Inflammatory macrophage treated with lipopolysaccharide for 4 hours (primary cell): ENCODE measurements at places on chromosomes 11 and 22.
A peak's percentile ranks its signal among the peaks of the same experiment; 100 is the strongest.

DNA sequence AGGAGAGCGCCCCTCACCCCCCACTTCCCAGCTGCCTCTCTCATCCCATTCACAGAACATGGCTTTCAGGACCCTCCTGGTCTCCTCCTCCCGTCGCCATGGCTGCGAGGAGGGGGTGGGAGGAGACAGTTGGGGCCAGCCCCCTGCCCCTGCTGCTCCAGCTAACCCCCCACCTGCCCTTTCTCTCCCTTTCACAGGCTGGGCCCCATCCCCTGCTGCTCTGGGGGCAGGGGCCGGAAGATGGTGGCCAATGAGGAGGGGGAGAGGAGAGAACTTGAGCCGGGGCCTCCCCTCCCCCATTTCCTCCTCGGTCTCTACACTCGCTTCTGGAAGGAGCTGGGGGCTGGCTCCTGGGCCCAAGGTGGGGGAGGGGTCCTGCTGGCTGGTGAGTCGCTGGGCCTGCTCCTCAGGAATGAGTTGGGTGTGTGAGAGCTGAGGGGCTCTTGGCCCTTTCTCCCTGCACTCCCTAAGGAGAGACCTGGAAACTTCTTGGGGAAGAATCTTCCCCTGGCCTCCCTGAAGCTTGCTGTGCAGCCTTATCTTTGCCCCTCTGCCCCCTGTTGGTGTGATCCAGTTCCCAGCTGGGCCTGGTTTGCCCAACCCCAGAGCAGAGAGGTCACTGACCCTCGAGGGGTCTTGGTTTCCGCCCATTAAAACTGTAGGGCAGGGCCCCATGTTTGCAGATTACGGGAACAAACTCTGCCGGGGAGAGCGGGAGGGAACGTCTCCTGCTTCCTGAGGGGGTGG lies 10.2 kb downstream of the YPEL4 start:
- DNase-seq, result no peak

DNA sequence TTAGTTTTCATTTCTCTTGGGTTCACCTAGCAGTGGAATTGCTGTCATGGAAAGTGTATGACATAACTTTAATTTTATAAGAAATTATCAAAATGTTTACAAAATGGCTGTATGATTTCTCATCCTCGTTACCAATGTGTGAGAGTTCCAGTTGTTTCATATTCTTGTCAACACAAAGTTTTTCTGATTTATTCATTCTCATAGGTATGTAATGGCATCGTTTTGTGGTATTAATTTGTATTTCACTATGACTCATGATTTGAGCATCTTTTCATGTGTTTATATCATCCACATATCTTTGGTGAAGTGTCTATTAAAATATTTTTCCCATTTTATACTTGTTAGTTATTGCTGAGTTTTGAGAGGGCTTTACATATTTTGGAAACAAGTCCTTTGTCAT lies 5.5 kb downstream of the FAM111B start:
- no peak for DNase-seq

DNA sequence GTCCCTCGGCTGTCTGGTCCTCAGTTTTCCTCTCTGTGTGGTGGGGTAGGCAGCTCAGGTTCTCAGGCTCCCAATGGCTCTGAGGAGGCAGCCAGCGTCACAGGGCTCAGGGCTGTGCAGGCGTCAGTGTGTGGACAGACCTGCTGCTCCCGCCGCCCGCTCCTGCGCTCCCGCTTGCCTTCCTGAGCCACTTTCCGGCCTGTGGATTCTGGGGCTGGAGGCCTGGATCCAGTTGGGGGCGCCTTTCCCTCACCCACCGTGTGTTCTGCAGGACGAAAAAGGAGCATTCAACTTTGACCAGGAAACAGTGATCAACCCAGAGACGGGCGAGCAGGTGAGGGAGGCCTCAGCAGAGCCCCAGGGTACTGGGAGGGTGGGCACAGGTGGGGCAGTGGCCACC lies 14.7 kb downstream of the DPP3 start:
- DNase-seq, result no peak

GRCh38 chr11:102685338-102685737 lies 20.2 kb downstream of the MMP27 start:
- DNase-seq, result no peak

DNA sequence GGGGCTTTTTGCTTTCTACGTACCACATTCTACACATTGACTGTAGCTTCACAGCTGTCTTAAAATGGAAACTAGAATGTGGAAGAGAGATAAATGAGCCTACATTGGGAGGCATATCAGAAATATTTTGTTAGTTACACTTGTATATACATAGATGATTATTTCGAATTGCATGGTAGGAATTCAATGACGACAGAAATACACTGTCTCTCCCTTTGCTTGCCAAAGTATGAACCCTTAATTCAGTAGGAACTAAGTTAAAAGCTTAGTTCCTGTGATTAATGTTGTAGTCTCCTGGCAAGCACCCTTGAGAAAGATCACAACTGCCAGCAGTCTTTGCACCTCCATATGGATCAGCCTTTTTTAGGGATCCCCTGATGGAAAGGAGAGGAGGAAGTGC lies 10.1 kb downstream of the C11orf87 start:
- DNase-seq, result no peak

DNA sequence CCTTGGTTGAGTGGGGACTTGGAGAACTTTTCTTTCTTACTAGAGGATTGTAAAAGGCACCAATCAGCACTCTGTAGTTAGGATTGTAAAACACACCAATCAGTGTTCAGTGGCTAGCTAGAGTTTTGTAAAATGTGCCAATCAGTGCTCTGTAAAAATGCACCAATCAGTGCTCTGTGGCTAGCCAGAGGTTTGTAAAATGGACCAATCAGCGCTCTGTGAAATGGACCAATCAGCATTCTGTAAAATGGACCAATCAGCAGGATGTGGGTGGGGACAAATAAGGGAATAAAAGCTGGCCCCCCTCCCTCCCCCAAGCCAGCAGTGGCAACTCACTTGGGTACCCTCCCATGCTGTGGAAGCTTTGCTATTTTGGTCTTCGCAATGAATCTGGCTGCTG lies 5.5 kb upstream of the DRG1 start:
- DNase-seq, result no peak

DNA sequence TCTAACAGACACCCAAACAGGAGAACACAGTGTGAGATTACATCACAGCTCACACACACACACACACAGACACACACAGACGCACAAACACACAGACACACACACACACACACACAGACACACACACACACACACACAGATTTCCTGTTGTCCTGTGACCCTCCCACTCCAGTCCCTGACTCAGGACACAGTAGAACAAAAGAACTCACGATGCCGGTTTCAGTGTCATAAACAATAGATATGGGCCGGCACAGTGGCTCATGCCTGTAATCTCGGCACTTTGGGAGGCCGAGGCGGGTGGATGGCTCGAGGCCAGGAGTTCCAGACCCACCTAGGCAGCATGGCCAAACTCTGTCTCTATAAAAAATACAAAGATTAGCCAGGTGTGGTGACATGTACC lies 13.8 kb upstream of the KAT5 start:
- no peak for DNase-seq

DNA sequence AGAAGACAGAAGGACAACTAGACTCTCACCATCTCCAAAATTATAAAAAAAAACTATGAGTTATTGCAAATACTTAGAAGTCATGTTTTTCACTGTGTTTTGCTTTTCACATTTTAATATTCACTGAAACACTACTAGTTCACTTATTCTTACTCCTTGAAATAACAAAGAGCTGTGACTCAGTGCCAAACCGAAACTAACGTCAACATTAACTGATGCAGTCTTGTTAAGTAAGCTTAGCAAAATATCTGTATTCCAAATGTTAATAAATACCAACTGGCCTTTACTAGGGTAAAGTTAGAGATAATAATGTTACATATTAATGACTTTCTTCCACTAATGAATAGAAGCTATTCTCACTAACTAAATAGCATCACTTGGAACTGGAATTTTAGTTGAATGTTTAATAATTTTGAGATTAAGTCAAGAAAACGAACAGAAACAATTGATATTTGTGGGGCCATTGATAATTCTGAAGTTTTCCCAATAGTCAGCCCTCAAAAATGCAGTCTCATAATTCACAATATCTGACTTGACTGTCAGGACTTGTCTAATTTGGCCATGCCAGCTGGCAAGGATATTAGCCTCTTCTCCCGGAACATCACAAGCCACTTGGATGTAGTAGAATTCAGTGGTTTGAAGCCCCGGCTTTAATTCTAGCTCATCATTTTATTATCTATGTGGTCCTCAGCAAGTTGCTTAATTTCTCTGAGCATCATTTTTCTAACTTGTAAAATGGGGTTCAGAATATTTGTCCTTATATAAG lies 230.1 kb upstream of the DDI1 start:
- no peak for DNase-seq

DNA sequence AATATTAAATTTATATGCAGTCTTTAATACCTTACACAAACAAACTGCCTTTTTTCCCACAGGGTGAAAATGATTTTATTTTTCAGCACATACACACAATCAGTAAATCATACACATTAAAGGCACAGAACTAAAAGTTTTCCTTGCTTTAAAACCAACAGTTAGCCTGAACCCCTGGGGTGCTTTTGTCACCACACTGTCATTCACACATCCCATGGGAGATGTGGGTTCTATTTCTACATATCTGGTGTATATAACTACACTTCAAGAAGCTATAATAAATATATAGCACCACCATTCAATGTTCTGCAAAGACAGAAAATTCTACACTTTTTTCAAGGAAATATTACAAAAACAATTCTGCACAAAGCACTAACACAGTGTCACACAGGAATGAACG lies 197.0 kb downstream of the GUCY1A2 start:
- DNase-seq, result no peak

- DNase-seq, result no peak
Observed at GRCh38 chr11:94010136-94010535, 11.0 kb upstream of the HEPHL1 start.

- DNase-seq, result no peak
Observed at GRCh38 chr11:108931168-108931567, 266.3 kb downstream of the DDX10 start.

DNA sequence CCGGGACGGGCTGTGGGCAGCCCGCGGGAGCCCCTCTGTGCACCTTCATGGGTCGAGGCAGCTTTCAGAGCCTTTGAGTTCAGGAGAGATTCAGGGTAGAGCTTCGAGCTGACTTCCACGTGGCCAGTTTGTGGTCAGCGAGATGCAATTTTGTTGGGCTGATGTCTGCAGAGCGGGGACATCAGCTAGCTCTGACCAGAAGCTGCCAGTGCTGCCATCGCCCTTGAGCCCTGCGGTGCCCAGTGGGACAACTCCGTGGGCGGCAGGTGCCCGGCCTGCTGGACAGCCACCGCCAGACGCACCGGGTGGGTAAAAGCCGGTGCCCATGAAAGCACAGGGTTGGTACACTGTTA lies 719 bp downstream of the TALDO1 start:
- peak; percentile 48 for DNase-seq

DNA sequence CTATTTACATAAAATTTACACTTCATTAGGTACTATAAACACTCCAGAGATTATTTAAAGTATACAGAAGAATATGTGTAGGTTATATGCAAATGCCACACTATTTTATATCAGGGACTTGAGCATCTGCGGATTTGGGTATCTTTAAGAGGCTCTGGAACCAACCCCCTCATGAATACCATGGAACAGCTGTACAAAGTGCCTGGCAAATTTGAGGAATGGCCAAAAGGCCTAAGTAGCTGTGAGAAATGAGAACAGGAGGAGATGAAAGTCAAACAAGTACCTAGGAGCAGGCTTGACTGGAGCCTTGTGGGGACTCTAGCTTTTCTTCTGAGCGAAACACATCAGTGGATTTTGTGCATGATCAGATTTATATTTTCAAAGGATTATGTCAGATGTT lies 149.3 kb downstream of the RBFOX2 start:
- no peak for DNase-seq

DNA sequence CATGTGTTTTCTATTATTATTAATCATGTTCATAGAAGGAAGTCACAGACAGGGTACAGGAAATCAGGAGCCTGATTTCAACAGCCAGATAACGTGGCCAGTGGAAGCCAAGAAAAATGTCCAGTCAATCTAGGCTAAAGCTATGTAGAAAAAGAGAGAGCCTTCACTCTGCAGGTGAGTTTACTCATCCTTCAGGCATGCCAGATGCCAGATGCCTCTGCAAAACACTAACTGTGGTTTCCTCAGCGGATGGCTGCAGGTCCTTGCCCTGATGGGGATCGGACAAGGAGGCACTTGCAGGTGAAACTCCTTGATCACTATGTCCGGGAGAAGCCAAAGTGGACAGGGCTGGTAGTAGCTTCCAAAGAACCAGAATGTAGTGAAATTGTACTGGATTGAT lies 962.3 kb upstream of the RAG2 start:
- no peak for DNase-seq

- DNase-seq, result no peak
Observed at GRCh38 chr11:120906766-120907165, 117.1 kb upstream of the TBCEL start.

DNA sequence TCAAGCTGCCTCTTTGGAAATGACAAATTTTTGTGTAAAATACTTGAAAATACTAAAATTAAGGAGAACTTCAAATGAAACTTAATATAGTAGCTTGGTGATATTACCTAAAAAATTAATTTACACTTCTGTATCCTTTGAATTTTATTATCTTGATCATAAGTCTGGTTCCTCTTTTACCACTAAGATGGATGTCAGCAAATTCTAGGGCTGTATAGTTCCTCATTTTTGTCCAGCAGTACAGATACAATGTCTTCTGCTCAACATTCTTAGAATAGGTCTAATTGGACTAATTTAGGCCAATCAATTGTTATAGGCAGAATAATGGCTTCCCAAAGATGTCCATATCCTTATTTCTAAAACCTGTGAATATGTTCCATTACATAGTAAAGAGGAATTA lies 1298.0 kb upstream of the RAG2 start:
- no peak for DNase-seq

DNA sequence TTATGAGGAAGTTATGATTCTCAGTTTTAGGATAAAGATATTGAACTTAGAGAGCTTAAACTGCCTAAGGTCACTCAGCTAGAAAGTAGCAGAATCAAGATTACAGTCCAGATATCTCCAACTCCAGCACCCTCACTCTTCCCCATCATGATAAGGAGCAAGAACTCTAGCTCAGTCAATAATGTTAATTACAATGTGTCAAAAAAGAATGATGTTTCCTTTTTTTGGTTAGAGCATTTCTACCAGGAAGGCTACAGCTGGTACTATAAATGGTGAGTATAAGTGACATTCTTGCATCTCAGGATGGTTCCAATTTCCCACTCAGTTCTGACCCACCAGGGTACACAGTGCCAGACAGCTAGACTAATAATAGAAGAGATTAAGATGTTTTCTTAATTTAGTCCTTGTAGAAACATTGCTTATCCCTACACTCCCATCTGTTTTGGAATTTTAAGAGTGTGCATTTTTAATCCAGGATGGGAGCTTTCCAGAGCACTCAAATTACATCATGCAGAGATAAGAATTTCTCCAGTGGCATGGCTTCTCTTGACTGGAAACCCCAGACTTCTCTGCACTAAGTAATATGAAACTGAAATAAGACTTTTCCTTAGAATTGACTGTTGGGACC lies 21.6 kb upstream of the BBOX1 start:
- no peak for DNase-seq

GRCh38 chr11:8833568-8834315 lies 77.2 kb upstream of the AKIP1 start:
- DNase-seq, result no peak

DNA sequence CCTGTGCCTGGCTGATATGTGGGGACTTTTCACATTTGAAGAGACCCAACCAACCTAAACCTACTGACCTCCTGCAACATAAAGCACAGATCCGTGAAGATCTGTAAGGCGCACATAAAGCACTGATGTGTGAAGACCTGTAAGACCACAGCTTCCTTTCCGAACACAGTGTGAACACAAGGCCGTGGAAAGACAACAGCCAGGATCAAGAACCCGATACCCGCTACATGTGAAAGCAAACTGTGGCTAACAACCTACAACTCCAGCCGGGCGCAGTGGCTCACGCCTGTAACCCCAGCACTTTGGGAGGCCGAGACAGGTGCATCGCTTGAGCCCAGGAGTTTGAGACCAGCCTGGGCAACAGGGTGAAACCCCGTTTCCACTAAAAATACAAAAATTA lies 17.6 kb upstream of the PPFIA1 start:
- DNase-seq, result no peak
